ENCODE measurements at places on chromosomes 2 and 18. TPM values are rescaled to one million over a fixed set of nuclear protein-coding genes. Genes with fewer than 3 reads are reported as not detected.

DNA sequence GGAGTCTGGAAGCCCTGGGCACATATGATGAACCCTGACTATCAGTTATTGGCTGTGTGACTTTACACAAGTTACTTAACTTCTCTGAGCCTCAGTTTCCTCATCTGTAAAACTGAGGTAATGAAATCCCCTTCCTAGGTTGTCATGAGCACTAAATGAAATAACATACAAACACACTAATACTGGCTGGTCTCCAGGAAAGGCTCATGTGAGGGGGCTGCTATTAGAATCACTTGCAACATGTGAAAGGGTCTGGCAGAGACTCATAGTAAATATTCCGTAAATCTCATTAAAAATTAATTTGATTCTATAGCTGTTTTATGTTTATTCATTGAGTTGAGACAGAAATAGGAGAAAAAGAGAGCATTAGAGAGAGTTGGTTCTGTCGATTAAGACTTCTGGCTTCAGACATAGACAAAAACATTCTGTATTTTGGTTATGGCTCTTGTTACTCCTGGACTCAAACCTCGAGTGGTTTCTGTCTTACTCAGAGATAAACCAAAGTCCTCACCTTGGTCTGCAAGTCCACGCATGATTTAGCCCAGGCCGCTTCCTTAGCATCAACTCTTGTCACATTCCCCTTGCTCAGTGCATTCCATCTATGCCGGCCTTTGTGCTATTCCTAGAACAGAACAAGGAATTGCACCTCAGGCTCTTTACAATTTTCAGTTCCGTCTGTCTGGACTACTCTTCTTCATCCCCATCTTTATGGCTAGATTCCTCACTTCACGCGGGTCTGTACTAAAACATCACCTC lies 139.1 kb downstream of the NXPH2 start:
- no peak overlapping the region for H3K4me3 ChIP-seq
- DNase-seq = no peak
- H3K27me3 ChIP-seq = no peaks in the 10 kb centered on the region
- H3K4me1 ChIP-seq = no peaks in the 10 kb centered on the region
- H3K36me3 ChIP-seq = no peaks in the 10 kb centered on the region

- no peaks in the 10 kb centered on the region for H3K36me3 ChIP-seq
- H3K27ac ChIP-seq = no peak overlapping the region
- no peak overlapping the region for H3K4me3 ChIP-seq
- DNase-seq = no peak
These were observed 693.3 kb upstream of the KLHL29 start for GRCh38 chr2:22691666-22692065.

DNA sequence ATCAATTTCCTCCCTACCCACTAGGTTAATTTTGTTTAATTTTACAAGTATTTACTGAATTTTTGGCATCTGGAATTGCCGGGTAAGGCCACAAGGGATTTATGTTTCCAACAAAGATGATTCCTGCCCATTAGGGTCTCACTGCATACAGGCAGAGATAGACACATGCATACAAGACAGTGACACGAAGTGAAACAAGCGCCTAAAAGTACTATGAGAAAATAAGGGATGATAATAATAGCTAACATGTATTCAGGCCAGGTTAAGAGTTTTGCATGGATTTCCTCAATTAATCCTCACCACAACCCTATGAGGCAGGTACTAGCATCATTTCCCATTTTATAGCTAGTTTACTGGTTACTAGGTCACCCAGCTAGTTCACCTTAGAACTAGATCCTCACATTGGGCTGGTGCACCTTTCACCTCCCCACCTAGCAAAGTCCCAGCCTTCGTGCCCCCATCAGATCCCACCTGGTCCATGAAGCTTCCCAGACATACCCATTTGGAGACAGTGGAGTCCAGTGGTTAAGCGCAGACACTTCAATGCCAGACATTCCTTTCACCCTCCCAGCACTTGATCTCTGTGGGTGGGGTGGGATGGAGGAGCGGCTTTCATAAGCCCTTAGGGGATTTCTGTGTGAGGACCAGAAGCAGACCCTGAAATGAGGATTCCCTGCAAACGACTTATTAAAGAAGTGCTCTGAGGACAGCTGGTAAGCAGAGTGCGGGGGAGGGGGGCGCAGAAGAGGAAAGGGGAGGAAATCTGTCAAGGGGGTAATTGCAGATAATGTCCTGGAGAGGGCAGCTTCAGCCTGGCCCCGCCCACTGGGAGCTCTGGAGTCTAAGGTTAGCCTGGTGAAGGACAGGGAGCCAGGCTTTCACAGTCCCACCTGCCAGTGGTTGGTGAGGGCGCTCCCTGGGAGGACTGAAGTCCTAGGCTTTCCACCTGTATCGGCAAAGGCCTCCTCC lies 5.8 kb upstream of the DGUOK start:
- DNase-seq = no peak
- no peak overlapping the region for H3K27ac ChIP-seq
- H3K4me1 ChIP-seq = peaks cover under 1% of the 10 kb centered on the region
- no peaks in the 10 kb centered on the region for H3K36me3 ChIP-seq
- H3K4me3 ChIP-seq = no peak overlapping the region

GRCh38 chr2:148992448-148992847 lies 46.1 kb upstream of the LYPD6B start:
- H3K27me3 ChIP-seq = peaks cover 4% of the 10 kb centered on the region
- H3K4me3 ChIP-seq = no peak overlapping the region
- no peak overlapping the region for H3K27ac ChIP-seq
- H3K4me1 ChIP-seq = peaks cover under 1% of the 10 kb centered on the region
- no peaks in the 10 kb centered on the region for H3K36me3 ChIP-seq
- no peak for DNase-seq

- peaks cover 2% of the 10 kb centered on the region for H3K36me3 ChIP-seq
- DNase-seq = no peak
- no peaks in the 10 kb centered on the region for H3K27me3 ChIP-seq
- no peak overlapping the region for H3K27ac ChIP-seq
These were observed 29.1 kb downstream of the ID2 start for GRCh38 chr2:8710951-8711350.

The CCDC178 gene
- total RNA-seq = 3.1 TPM

GRCh38 chr2:78870343-78870967 lies 155.0 kb upstream of the REG3G start:
- peaks cover 6% of the 10 kb centered on the region for H3K4me1 ChIP-seq
- peak overlapping the region; percentile 25 for H3K27ac ChIP-seq
- no peaks in the 10 kb centered on the region for H3K27me3 ChIP-seq
- no peak for DNase-seq
- H3K4me3 ChIP-seq = no peak overlapping the region

The TANC1 gene
- total RNA-seq = 134 TPM

GRCh38 chr2:46179037-46179621 lies 118.1 kb upstream of the EPAS1 start:
- H3K27ac ChIP-seq = peak overlapping the region; percentile 93
- H3K4me3 ChIP-seq = no peak overlapping the region
- DNase-seq = no peak
- peaks cover 19% of the 10 kb centered on the region for H3K4me1 ChIP-seq
- no peaks in the 10 kb centered on the region for H3K27me3 ChIP-seq

DNA sequence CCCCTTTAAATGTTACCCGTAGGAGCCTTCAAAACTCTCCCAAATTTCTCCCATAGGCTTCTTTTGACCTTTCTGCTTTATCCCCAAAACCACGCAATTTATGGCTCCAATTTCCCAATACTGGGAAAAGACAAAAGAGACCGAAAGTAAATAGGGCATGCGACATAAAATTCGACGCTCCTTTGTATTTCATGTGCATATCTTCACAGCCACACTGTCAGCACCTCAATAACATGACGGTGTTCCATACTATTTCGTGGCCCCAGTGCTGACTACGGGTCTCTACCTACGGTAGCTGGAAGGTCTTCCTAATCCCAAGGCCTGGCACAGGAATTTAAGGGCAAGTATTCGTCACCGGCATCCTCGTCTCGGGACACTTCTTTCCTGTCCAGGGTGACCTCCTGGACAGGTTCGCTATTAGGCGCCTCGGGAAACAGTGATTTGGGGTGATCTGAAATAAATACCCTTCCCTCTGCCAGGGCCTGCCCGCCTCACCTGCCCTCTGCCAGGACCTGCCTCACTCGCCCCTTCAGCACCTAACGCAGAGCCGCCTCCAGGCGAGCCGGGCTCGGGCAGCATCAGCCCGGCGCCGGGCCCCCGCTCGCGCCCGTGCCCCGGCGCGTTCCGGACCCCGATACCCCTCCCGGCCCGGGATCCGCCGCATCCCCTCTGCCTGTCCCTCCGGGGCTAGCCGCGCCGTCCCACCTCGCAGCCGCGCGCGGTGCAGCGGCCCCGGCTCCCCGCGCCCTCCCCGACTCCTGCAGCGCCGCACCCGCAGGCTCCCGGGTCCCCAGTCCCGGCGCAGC lies 680 bp downstream of the DTNB start:
- H3K27me3 ChIP-seq = peaks cover 17% of the 10 kb centered on the region
- peak overlapping the region; percentile 71 for H3K27ac ChIP-seq
- peak overlapping the region; percentile 75 for H3K4me3 ChIP-seq
- peaks cover 3% of the 10 kb centered on the region for H3K36me3 ChIP-seq

The FAP gene
- 47.1 TPM for total RNA-seq

The NETO1 gene
- total RNA-seq = not detected

- DNase-seq = no peak
- H3K4me1 ChIP-seq = peaks cover 2% of the 10 kb centered on the region
- H3K36me3 ChIP-seq = peaks cover 3% of the 10 kb centered on the region
- H3K27ac ChIP-seq = peak overlapping the region; percentile 64
- no peaks in the 10 kb centered on the region for H3K27me3 ChIP-seq
- H3K4me3 ChIP-seq = no peak overlapping the region
These were observed 71.6 kb downstream of the NDUFA10 start for GRCh38 chr2:239953418-239954061.

The ASB1 gene
- 39.2 TPM for total RNA-seq

Data from mesothelial cell of epicardium (in vitro differentiated cells).